Hair follicle dermal papilla cell (primary cell): ENCODE measurements at places on chromosomes 5 and 9. TPM values are rescaled to one million over a fixed set of nuclear protein-coding genes. Genes with fewer than 3 reads are reported as not detected.

ENTPD8 gene
- not detected in 2 replicates for total RNA-seq

CCL28 gene
- total RNA-seq = 6.0 and 6.7 TPM in 2 replicates

CD74 gene
- total RNA-seq = 6.6 and 13.3 TPM in 2 replicates

DNAI1 gene
- total RNA-seq = not detected in 2 replicates

TMEM232 gene
- 1.6 and 4.9 TPM in 2 replicates for total RNA-seq

ZNF354C gene
- total RNA-seq = 8.5 and 9.4 TPM in 2 replicates

IL17B gene
- total RNA-seq = not detected in 2 replicates

SPAAR gene
- not detected in 2 replicates for total RNA-seq

COL5A1 gene
- total RNA-seq = 249 and 339 TPM in 2 replicates

OCLN gene
- 0.49 and 0.81 TPM in 2 replicates for total RNA-seq

ATP10B gene
- total RNA-seq = not detected in 2 replicates

SLCO4C1 gene
- 0.49 and 0.65 TPM in 2 replicates for total RNA-seq

SHC3 gene
- 7.8 and 25.3 TPM in 2 replicates for total RNA-seq
